H4 (cell line): ENCODE measurements at places on chromosomes 4 and X. TPM values are rescaled to one million over a fixed set of nuclear protein-coding genes. Genes with fewer than 3 reads are reported as not detected.

Gene GPR50
- not detected in 2 replicates for total RNA-seq

Gene FAM9B
- not detected in 2 replicates for total RNA-seq

Gene LDOC1
- 5.2 and 12.4 TPM in 2 replicates for total RNA-seq

Gene SNCA
- 19.5 and 29.6 TPM in 2 replicates for total RNA-seq
